ENCODE measurements at places on chromosomes 1 and 21.

GRCh38 chr21:36408568-36408967 is 23.4 kb downstream of the CHAF1B start:
- DNase-seq = no peak

GRCh38 chr1:70583522-70583921 is 172.5 kb downstream of the CTH start:
- no peak for DNase-seq

- DNase-seq = no peak
Measured at GRCh38 chr1:231601824-231602672, 24.5 kb upstream of the DISC1 start.

DNA sequence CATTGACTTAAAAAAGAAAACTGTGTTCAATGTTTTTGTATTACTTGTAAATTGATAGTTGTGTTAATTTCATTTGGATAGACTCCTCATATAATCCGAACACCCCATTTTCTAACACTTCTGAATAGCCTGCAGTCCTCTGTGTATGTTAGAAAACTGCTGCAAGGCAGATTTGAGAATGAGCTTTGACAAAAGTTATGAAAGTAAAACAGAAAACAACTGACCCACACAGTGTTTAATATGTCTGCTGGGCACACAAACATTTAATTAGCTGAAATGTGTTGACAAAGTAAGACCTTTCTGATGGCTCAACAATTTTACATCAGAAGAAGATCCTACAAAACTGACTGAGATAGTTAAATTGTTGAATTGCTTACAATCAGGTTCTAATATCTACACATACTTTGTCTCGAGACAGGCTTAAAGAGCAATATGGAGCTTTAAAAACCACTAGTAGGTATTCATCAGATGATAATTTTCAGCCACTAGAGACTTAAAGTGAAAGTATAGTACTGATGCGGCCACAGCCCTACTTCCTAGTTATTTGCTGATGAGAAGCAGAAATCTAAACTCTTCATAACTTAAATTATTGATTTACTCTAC is 40.0 kb upstream of the PRMT6 start:
- DNase-seq = no peak

DNA sequence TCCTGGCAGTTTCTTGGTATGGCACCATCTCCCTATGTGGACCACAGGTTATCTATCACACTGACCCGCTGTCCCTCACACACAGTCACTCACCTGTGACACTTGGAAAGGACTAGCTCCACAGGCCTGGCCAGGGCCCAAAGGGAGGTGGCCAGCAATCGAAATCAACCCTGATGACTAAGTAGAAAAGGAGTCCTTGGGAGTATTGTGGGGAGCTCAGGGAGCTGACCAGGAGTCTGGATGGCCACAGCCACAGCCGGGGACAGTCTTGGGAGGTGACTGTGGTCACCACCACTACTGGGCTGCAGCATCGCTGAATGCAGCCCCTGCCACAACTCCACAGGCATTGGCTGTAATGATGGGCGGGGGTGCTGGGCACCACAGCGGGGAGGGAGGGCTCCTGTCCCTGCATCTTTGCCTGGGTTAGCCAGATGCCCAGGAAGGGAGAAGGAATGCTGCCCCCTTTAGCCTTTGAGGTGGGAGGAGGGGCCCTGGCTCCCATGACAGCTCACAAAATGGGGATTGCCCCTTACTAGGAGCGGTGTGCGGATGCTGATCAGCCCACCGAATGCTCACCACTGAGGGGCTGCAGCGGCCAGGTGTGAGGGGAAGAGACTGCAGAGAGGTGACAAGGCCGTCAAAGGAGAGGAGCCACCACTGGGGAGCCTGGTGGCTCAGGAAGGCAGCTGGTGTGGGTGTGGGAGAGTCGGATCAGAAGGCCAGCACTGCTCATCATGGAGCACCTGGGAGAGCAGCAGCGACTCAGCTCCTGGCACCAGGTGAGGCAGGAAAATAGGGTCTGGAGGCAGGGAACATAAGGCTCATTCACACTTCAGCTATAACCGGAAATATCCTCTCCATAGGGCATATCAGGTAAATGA is 61.3 kb downstream of the H3-3A start:
- DNase-seq = no peak

- DNase-seq = no peak
Measured at GRCh38 chr1:71464016-71464415, 383.2 kb upstream of the ZRANB2 start.

DNA sequence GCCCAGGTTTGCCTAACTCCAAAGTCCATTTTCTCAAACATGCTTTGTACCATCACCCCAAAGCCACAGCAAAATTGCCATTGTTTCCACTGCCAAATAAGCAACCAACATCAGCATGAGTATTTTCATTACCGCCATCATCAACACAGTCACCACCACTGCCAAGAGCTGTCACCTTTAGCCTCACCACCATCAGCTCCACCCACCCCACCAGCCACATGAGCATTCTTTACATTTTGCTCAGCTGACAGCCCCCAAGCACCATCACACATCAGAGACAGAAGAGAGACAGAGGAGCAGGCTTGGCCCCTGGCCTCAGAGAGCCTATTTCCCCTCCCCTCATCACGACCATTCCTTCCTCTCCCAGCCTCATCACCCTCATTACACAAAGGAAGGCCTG is 42.7 kb downstream of the TAS1R2 start:
- no peak for DNase-seq

GRCh38 chr1:110686188-110686587 is 11.4 kb upstream of the KCNA3 start:
- DNase-seq = peak; percentile 21

DNA sequence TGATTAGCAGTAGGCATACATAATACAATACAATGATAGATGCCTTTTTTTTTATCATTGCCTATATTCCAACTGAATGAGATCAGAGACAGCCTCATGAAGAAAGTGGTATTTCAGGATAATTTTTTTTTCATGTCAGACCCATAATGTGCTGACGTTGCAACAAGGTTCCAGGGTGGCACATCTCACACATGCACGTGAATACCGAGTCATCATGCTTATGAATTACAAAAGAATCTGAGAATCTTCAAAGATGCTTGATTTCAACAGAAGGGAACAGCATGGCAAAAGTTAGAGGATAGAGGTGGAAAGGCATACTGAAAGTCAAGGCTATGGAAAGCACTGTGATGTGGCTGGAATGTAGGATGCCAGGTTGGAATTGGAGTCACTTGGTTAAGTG is 5.0 kb upstream of the RNF11 start:
- no peak for DNase-seq

DNA sequence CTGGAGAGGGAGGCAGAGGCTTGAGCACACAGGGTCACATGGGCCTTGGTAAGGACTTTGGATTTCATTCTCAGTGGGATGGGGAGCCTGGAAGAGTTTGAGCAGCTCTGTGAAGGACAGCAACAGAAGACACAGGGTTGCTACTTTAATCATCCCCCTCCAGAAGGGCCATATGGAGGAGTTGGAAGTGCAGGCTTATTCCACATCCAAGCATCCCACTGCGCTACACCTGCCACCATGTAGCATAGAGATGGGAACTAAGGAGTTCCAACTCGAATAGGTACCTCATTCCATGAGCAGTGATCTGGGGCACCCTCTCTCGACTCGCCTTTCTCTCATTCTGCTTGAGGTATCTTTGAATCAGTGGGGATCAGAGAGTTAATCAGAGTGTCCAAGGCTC is 54.0 kb upstream of the CTTNBP2NL start:
- DNase-seq = no peak

- no peak for DNase-seq
Measured at GRCh38 chr1:222181191-222181590, 366.7 kb downstream of the HHIPL2 start.

GRCh38 chr1:32886004-32886827 is at the start of gene HPCA:
Gene HPCA, plus strand, starts transcription at chr1:32886491. Its CDS starts 2,408 bp downstream, at chr1:32888899.
- no peak for DNase-seq

DNA sequence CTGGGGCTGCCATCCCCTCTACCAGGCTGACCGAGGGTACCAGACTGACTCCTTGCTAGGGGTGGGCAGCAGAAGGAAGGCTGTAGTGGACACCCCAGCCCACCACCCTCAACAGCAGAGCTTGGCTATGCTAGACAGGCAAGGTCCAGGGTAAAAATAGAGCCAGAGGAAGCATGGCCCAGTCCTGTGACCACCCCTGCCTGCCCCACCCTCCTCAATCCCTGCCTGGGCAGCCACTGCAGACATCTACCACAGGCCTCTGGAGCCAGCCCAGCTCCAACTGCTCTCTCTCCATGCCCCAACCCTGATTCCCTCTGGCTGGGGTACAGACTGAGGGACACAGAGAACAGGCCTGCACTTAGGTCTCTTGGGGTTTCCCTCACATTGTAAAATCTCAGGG is 1.7 kb downstream of the S100A1 start:
- no peak for DNase-seq

- DNase-seq = no peak
Measured at GRCh38 chr1:153795330-153795837, 20.2 kb downstream of the SLC27A3 start.

- no peak for DNase-seq
Measured at GRCh38 chr1:36607263-36607651, 124.5 kb upstream of the CSF3R start.

GRCh38 chr1:30637183-30637980 is 86.0 kb downstream of the MATN1 start:
- no peak for DNase-seq

DNA sequence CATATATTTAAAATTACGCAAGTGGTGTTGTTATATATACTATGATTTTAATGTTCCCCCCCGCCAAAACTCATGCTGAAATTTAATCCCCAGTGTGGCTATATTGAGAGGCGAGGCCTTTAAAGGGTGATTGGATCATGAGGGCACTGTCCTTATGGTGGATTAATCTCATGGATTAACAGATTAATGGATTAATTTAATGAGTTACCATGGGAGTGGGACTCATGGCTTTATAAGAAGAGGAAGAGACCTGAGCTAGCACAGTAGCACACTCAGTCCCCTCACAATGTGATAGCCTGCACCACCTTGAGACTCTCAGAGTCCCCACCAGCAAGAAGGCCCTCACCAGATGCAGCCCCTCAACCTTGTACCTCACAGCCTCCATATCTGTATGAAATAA is 34.8 kb downstream of the C1orf198 start:
- no peak for DNase-seq

DNA sequence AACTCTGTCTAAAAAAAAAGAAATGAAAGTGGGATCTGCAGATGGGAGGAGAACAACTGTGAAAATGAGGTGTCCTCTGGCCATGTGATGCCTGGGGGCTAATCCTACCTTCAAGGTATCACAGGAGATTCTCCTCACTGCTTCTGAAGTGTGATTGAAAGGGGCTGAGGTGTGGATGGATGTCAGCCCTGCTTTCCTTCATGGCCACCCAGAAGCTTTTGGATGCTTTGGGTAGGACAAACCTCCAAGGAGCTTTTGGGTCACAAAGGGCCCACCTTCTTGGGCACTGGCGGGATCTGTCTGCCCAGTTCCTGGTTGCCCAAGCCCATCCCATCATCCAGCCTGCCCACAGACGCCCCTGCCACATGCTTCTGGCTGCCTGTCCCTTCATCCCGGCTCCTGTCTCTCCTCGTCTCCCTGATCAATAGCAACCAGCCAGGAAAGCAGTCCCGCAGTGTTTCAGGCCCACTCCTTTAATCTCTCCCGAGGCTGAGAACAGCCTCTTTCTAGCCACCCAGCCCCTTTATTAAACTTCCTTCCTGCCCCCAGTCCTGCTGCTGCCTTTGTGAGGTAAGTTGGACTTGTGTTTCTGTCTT is 87.2 kb downstream of the MAN1C1 start:
- DNase-seq = no peak

DNA sequence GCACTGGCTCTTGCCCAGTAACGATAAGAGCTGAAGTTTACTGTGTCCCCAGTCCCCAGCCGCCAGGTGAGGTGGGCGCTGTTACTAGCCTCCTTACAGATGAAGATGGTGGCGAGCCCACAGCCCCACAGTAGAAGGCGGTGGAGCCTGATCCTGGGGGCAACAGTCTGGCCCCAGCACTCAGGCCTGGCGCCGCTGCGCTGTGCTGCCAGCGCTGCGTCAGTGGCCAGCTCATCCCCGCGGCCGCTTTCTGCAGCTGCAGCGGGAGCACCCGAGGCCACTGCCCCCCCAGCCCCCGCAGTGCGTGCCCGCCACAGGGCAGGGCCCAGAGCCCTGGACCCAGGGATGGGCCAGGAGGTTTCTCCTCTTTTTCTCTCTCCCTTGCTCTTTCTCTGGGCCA is 13.3 kb downstream of the H6PD start:
- DNase-seq = no peak

DNA sequence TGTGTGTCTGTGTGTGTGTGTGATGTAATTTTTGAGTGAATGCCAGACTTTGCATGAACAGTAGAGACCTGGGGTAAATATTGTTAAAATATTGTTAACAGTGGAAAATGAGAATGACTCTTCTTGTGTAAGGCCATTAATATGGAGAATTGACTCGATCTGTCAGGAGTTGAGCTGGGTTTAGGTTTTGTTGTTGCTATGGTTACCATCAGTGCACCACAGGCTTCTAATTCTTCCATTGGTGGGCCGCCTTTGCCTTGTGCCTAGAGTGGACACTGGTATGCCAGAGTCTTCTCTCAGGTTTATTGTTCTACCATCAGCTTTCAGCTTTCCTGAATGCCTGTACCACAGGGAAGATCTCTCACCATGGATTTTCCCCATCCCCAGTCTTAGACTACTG is 10.0 kb upstream of the NHLH2 start:
- no peak for DNase-seq

DNA sequence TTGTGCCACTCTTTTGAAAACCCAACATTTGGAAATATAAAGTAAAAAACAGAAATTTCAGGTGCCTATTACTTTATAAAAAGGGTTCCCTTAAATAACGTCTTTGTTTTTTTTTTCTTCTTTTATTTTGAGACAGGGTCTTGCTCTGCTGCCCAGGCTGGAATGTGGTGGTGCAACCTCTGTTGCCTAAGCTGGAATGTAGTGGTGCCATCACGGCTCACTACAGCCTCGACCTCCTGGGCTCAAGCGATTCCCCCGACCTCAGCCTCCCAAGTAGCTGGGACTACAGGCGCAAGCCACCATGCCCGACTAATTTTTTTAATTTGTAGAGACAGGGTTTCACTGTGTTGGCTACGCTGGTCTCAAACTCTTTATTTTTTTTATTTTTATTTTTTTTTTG is 110.2 kb upstream of the HNRNPU start:
- no peak for DNase-seq

DNA sequence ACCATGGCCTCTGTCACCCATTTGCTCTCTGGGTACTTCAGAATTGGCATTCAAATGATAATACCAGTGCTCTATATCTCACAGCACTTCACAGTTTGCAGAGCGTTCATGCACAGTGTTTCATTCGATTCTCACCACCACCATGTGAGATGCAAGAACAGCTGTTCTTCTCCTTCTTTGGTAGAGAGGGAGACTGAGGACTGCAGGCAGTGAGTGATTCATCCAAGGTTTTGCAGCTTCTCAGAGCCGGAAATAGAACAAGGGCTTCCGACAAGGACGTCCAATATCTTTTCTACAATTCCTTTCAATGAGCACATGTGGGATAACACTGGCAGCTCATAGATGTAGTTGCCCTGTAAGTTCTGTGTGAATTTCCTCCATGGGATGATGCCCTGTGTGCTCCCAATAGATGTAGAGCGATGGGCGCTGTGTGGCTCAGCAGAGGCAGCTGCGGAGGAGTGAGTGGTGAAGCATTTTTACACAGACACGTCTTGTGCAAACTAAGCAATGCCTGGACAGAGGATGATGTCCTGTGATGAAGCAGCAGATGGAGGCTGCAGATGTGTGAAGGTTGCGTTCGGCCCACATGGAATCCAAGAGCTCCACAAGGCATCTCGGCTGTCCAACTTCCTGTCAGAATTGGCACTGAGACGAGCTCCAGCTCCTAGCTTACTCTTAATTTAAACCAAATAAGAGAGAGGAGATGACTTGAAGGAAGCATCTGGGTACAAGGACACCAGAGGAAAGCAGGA is 24.9 kb downstream of the MT1HL1 start:
- no peak for DNase-seq
